Thoracic aorta (tissue), 2 donors: ENCODE measurements at places on chromosomes 5 and 9. TPM values are rescaled to one million over a fixed set of nuclear protein-coding genes. Genes with fewer than 3 reads are reported as not detected.

The OGN gene
- 600 TPM for total RNA-seq

The CNTNAP3 gene
- total RNA-seq: 12.9 TPM

The STKLD1 gene
- 0.42 TPM for total RNA-seq

The HSDL2 gene
- total RNA-seq: 31.7 TPM

The CCDC152 gene
- total RNA-seq: 0.81 TPM

The FKTN gene
- total RNA-seq: 20.5 TPM

The INSL4 gene
- total RNA-seq: not detected

The SLC1A3 gene
- 67.4 TPM for total RNA-seq

DNA sequence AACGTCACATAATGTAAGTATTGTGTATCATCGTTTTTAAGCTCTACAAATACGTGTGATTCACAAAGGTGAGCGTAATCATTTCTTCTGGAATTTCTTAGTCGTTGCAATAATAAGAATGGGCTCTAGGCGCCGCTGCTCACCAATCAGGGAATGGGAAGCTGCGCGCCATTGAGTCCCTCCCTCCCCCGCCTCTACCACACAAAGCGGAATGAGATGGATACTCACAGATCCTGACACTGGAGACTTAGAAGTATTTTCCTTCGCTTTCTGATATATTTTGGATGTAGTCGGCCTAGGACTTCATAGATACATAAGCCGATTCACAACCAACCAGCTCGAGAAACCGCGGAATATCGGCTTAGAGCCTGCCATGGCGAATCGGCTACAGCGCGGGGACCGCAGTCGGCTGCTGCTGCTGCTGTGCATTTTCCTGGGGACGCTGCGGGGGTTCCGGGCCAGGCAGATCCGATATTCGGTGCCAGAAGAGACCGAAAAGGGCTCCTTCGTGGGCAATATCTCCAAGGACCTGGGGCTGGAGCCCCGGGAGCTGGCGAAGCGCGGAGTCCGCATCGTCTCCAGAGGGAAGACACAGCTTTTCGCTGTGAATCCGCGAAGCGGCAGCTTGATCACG is at the start of gene PCDHGA11:
PCDHGA11 (plus strand) TSS at position 197 of the 634 bp plus-strand sequence; CDS start at position 374, 177 bp downstream.
- H3K4me3 ChIP-seq: peak within 1 kb of the TSS; percentile 63
- H3K4me1 ChIP-seq: no peaks in the 10 kb centered on the region
- DNase-seq: no peak
- no peaks in the 10 kb centered on the region for H3K27me3 ChIP-seq

DNA sequence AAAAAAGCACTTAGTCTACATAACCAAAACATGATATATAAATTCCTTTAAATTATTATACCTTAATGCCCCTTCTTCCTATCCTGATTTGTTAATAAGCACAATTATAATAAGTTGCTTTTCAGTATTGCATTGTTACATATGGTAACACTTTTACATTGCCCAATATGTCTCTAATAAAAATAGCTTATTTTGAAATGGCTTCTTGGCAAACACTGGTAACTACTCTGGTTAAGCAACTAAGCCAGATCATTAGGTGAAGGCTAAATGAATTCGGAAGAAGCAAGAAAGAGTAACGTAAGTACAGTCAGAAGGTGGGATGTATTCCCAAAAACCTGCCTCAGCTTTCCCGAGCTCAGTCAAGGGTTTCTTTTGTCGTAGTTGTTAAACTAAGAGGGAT is 85.3 kb downstream of the TTC39B start:
- no peak overlapping the region for H3K27ac ChIP-seq
- no peaks in the 10 kb centered on the region for H3K27me3 ChIP-seq
- no peak for DNase-seq
- H3K36me3 ChIP-seq: peaks cover 5% of the 10 kb centered on the region
- no peak overlapping the region for H3K4me3 ChIP-seq
- no peaks in the 10 kb centered on the region for H3K4me1 ChIP-seq

DNA sequence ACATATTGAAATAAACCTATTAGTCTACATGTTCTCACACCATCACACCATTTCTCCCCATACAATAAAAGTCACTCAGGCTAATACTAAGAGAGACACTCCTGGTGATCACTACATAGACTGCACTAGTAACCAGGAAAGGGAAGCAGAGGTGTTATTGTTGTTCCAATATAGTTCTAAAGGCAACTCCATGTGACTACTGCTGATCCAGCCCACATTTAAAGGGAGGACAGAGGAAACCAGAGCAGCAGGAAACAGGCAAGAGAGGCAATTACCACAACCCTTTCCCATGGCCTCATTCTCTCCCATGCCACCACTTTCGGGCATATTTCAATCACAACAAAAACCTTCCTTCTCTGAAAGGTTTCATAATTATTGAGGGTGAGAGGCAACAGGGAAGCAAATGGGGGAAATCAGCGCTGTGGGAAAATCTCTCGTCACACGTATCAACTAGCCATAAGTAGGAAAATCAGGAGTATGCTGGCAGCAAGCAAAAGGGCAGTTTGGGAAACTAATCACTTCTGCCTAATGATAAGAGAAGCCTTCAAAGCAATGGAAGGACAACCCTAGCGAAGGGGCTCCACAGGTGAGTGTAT is 1.8 kb downstream of the UBAP2 start:
- no peaks in the 10 kb centered on the region for H3K36me3 ChIP-seq
- H3K27me3 ChIP-seq: no peaks in the 10 kb centered on the region
- H3K27ac ChIP-seq: no peak overlapping the region
- H3K4me3 ChIP-seq: peak overlapping the region; percentile 96
- H3K4me1 ChIP-seq: peaks cover 24% of the 10 kb centered on the region

- no peak for DNase-seq
- H3K4me3 ChIP-seq: no peak overlapping the region
- no peaks in the 10 kb centered on the region for H3K27me3 ChIP-seq
- H3K36me3 ChIP-seq: no peaks in the 10 kb centered on the region
- peaks cover 34% of the 10 kb centered on the region for H3K4me1 ChIP-seq
Measured at GRCh38 chr5:72282878-72283277, 37.2 kb downstream of the MRPS27 start.

DNA sequence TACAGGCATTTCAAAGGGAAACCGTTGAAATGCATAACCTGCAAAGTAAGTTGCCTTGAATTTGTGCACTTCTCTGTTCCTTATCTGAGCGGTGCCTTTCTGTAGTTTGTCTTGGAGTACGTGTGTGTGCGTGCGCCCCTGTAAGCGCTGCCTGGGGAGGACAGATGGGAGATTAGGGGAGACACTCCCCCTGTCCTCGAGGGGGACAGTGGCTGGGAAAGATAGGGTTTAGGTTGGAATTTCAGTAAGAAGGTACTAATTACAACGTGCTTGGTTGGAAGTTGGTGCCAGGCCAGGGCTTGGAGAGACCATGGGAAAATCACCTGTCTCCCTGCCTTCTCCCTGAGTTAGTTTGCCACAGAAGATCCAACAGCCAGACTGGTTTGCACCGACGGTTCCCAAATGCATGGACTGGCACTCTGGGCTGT is 73.2 kb downstream of the PIK3R1 start:
- peak overlapping the region; percentile 81 for H3K4me3 ChIP-seq
- DNase-seq: no peak
- H3K36me3 ChIP-seq: peaks cover 8% of the 10 kb centered on the region
- H3K4me1 ChIP-seq: peaks cover 41% of the 10 kb centered on the region
- H3K27ac ChIP-seq: peak overlapping the region; percentile 84

GRCh38 chr5:112935675-112936074 is 13.6 kb upstream of the REEP5 start:
- DNase-seq: no peak
- no peak overlapping the region for H3K4me3 ChIP-seq
- no peaks in the 10 kb centered on the region for H3K27me3 ChIP-seq
- no peaks in the 10 kb centered on the region for H3K36me3 ChIP-seq

DNA sequence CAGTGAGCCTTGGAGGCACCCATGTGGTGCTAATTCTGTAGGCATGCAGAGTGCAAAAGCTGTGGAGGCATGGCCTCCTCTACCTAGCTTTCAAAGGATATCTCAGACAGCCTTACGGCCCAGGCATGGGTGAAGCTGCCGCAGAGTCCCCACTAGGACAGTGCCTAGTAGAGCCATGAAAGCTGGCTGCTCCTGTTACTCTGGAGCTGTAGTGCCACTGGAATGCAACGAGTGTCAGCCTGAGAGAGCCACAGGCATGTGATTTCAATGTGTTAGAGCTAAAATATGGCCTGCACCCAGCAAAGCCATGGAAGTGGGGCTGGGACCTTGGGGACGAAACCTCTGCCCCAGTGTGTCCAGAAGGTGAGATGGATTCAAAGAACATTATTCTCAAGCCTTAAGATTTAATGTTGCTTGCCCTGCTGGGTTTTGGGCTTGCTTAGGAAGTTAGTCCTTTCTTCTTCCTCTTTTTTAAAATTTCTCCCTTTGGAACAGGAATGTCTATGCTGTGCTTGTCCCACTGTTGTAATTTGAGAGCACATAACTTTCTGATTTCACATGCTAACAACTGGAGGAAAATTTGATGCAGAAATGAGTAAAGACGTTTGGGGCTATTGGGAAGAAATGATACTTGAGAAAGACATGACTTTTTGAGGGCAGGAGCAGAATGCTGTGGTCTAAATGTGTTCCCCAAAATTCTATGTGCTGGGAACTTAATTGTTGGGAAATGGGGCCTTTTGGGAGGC is 298.4 kb downstream of the PSAT1 start:
- H3K27ac ChIP-seq: no peak overlapping the region
- no peaks in the 10 kb centered on the region for H3K4me1 ChIP-seq
- no peak overlapping the region for H3K4me3 ChIP-seq
- no peaks in the 10 kb centered on the region for H3K36me3 ChIP-seq
- DNase-seq: no peak
- H3K27me3 ChIP-seq: no peaks in the 10 kb centered on the region

- H3K27ac ChIP-seq: no peak overlapping the region
- H3K27me3 ChIP-seq: no peaks in the 10 kb centered on the region
- peaks cover 7% of the 10 kb centered on the region for H3K36me3 ChIP-seq
- no peak overlapping the region for H3K4me3 ChIP-seq
- DNase-seq: no peak
- peaks cover 3% of the 10 kb centered on the region for H3K4me1 ChIP-seq
Measured at GRCh38 chr5:55484531-55484930, 50.2 kb downstream of the PLPP1 start.

DNA sequence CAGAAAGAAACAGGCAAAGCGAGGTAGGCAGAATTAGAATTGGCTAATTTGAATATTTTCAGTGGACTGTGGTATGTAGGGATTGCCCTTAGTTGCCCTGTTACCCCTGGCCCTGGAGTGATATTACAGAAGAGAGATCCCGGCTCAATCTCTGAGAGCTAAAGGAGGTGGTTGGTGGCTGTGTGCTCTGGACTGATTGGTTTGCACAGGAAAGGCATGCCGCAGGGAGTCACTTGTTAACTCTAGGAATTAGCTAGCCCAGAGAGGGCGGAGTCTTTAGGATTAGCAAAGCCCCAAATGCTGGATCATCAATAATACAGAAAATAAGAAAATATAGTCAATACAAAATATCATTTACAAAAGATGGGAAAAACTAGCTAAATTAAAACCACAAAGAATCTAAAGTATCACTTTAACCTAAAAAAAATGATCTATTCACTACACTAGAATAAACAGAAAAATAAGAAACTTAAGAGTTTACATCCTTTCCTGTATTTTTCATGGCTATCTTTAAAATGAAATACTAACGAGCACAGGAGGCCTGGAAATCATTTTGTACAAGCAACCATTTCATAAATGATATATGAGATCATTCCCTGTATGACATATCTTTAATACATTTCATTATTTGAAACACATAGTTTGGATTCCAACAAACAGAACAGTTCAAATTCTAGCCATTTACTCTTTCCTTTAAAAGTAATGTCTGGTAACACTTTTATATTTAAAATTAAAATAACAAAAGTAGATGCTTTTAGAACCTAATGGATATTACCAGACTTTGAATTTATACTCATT is 71.1 kb downstream of the GNAQ start:
- DNase-seq: no peak
- peak overlapping the region; percentile 55 for H3K4me3 ChIP-seq
- peaks cover 55% of the 10 kb centered on the region for H3K4me1 ChIP-seq
- no peaks in the 10 kb centered on the region for H3K36me3 ChIP-seq

- H3K27ac ChIP-seq: no peak overlapping the region
- H3K4me1 ChIP-seq: peaks cover 10% of the 10 kb centered on the region
- no peak overlapping the region for H3K4me3 ChIP-seq
- no peaks in the 10 kb centered on the region for H3K36me3 ChIP-seq
- H3K27me3 ChIP-seq: no peaks in the 10 kb centered on the region
Measured at GRCh38 chr5:60277941-60278340, 384.4 kb upstream of the PDE4D start.

GRCh38 chr9:5721279-5722087 is 92.6 kb downstream of the RIC1 start:
- peaks cover 7% of the 10 kb centered on the region for H3K36me3 ChIP-seq
- H3K4me1 ChIP-seq: no peaks in the 10 kb centered on the region
- H3K4me3 ChIP-seq: no peak overlapping the region
- H3K27ac ChIP-seq: no peak overlapping the region
- DNase-seq: no peak

DNA sequence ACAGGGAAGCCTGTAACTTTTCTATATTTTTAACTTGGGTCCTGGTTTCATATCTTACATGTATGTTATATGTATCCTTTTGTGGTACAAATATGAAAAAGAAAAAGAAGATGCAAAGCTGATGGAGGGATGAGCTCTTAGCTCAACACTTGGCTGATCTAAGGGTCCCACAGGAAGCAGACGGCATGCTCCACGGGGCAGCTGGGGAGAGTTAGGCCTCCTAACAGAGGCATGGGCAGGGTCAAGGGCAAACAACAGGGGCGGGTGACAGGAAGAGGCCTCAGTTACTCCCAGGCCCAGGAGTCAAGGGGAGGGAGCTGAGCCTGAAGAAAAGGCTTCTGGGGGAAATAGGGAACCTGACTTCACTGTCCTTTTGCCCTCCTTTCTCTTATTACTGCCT is 287.2 kb downstream of the ZSWIM6 start:
- H3K27me3 ChIP-seq: no peaks in the 10 kb centered on the region
- H3K4me3 ChIP-seq: no peak overlapping the region
- H3K27ac ChIP-seq: peak overlapping the region; percentile 75
- no peak for DNase-seq
- no peaks in the 10 kb centered on the region for H3K36me3 ChIP-seq

DNA sequence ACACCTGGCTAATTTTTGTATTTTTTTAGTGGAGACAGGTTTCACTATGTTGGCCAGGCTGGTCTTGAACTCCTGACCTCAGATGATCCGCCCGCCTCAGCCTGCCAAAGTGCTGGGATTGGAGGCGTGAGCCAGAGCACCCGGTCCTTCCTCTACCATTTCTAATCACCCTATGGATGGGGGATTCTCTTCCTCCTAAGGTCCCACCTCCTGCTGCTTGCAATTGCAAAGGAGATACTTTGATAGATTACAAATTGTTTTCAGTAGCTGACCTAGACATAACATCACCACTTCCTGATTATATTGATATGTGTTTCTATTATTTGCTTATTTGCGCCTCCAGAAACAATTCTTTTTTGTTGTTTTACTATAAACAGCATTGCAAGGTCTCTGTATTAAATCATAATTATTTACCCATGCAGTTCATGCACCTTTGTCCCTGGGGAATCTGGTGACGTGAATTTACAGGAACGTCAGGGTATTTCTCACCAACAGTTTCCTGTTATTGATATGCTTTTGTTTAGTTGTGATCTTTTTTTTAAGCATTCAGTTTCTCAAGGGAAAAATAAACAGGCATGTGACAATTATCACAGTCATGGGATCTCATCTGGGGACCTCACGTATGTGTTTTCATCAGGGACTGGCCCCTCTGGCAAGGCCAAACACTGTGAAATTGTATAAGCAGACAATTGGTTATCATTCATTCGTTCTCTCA is 43.2 kb downstream of the ESM1 start:
- no peak overlapping the region for H3K4me3 ChIP-seq
- no peak for DNase-seq
- no peaks in the 10 kb centered on the region for H3K27me3 ChIP-seq
- no peaks in the 10 kb centered on the region for H3K36me3 ChIP-seq
- no peaks in the 10 kb centered on the region for H3K4me1 ChIP-seq
